Glutamatergic neuron (in vitro differentiated cells): ENCODE measurements at places on chromosomes 7 and 10.

- no peak for DNase-seq
These were observed 30.7 kb downstream of the ANKIB1 start for GRCh38 chr7:92276460-92276864.

DNA sequence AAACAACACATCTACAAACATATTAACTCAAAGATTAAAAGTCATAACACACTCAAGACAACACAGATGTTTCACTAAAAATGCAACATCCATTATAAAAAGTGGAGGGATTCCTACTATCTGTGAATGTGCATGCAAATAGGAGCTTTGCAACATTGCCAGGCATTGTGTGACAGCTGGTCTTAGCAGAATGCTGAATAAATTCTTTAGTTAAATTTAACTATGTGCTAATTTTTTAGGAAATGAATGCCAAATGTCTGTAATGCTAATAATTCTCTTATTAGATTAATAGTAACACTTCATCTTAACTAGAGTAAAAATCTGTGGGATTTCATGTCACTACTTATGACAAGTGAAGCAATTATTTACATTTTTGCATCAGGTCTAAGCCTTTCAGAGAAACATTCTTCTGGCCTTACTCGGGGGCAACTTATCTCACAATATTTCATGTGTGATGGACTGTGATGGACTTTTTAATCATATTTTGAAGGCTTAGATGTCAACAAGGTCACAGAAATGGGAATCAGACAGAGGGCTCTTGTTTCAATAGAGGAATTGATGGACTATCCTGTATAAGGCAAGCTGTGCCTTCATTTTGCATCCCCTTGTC lies 524.6 kb upstream of the KCND2 start:
- DNase-seq, result no peak

DNA sequence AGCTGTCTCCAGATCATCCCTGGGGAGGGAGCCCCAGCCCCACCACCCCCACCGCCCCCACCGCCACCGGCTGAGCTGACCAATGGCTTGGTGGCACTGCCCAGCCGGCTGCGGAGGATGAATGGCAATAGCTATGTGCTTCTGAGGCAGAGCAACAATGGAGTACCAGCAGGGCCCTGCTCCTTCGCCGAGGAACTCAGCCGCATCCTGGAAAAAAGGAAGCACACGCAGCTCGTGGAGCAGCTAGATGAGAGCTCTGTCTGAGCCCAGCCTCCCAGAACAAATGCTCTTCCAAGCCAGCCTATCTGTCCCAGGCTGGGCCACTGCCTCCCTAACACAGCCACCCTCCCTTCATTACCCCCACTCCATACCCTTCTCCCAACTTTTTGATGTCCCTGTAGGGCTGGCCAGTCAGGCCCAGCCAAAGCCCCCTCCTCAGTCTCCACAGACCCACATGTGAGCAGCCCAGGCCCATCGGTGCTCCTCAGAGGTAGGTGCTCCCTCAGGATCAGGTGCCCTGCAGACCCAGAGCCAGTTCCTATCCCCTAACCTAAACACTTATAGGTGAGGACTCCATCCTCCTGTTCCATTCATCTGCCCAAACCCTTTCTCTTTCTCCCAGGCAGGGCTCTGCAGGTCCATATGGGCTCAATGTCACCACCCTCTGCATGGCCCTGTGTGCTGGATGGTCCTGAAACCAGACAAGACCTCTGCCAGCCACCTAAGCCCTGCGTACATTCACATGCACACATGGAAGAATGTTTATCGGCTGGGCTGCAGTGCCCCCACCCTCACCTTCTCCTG lies 3.2 kb downstream of the MRPL43 start:
- no peak for DNase-seq

- no peak for DNase-seq
These were observed 624.6 kb downstream of the CALN1 start for GRCh38 chr7:71787513-71787912.

DNA sequence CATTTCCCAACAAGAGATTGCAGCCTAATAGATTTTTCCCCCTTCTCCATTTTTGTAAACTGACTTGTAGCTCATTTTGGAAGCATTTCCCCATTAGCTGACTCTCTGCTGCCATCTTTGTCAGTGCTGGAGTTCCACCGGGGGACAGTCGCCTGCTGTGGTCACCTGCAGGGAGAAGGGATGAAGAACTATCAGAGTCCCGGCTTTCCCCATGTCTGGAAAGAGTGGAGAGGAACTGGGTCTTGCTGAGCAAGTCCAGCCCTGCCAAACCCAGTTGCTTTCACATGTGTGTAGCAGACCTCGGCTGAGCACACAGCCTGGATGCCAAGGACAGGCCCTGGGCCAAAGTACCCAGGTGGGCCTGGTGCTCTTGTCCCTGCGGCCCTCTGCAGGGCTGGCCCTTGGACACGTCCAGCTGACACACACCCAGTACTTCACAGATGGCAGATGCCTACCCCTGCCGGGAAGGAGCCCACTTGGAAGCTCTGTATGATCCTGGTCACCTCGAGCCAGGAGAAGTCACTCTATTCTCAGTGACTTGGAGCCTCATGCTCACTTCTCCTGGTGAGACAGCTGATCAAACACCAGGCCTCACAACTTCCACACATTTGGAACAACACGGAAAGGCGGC lies 157.3 kb upstream of the NPVF start:
- DNase-seq, result no peak

DNA sequence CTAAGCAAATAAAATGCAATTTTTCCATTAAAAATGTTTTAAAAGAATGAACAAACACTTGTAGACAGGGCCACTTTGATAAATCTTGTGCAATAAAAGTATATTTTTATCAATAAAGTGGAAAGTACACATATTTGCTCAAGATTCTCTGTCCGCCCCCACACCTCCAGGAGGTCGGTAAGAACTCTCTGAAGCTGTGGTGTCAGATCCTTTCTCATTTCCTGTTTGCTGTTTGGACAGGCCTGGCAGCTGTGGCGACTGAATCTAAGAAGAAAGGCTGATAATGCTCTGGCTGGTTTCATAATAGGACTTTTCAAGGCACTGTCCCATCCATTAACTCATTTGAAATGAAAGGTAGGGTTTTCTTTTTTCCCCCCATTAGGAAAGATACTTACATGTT lies 15.3 kb upstream of the ASB4 start:
- no peak for DNase-seq

- no peak for DNase-seq
These were observed 149.0 kb upstream of the CHST15 start for GRCh38 chr10:124242365-124242764.

DNA sequence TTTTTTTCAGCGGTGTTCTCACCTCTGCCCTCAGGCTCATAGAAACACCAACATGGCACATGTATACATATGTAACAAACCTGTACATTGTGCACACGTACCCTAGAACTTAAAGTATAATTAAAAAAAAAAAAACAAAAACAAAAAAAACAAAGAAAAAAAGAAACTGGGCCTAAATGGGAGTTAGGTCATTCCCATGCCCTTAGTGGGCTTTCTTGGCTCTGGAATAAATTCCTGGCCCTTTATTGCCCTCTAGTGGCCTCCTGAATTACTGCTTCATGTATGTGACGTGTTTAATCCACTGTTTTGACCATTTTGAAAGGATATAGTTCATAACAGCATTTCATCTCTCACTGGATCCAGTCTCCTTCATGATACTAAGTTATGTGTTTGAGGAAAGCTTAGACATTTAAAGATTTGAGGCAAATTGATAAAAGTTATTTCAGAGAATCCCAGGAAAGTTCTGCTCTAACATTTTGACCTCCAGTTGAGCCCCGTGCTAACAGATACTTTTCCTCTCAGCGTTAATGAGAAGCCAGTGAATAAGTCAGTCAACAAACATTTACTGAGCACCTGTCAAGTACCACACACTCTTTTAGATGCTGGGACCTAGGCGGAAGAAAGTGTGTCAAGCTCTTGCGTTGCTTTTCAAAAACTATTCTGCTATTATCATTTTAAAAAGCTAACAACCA lies 54.7 kb upstream of the SYPL1 start:
- no peak for DNase-seq

DNA sequence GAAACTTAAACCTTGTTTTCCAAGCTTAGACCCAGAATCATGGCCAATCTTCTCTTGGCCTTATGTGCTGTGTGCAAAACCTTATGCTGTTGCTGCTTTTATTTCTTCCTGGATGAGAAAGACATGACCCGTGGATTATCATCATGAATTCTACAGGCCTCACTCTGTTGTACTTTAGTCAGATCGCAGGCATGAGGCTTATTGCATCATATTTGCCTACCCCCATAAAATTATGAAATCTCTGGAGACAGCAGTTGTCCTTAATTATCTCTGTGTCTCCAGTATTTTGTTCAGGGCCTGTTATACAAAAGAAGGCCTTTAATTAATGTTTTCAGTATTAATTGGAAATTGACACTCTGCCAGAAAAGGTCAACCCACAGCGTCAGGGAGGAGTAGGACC lies 71.6 kb downstream of the PLCE1 start:
- no peak for DNase-seq

DNA sequence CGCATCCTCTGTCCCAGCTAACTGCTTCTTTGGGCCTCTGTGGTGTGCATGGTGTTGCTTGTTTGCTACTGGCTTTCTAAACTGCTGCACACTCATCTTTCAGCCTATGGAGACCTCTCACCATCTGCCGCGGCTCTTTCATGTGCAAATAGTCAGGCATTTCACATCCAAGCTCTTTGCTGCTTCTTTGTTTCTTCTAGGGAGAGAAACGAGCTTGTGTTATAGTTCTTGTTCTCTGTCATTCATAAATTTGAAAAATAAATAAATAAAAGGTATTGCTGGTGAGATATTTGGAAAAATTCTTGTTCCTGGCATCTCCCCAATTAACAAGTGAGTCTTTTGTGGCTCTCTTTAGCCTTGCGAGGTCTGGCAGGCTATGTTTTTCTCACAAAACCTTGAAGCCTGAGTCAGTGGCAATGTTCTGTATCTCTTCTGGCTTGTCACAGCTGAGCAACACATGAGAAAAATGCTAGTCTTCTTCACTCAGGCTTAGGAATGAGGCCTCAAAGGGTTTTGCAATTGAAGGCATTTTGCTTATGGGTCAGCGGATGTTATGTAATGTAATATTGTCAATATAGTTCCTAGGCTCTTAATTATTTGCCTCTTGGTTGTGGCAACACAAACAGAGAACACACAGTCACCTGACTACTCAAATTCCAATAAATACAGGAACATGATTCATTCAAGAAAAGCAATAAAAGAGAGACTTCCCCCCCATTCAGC lies 274.0 kb downstream of the FRMD4A start:
- DNase-seq, result peak; percentile 53

DNA sequence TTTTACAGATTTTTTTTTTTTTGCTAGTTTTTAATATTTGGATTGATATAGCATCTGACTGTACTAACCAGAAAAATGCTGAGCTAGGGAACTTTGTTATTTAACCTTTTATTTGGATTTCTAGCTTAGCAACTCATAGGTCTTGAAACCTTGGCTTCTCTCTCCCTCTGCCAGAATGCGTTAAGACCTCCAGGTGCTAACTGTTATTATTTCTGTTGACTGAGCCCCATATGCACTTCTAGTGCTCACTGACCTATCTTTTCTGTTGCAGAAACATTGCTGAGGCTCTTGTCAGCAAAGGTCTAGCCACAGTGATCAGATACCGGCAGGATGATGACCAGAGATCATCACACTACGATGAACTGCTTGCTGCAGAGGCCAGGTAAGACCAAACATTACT lies 143.6 kb downstream of the LRRC4 start:
- no peak for DNase-seq

DNA sequence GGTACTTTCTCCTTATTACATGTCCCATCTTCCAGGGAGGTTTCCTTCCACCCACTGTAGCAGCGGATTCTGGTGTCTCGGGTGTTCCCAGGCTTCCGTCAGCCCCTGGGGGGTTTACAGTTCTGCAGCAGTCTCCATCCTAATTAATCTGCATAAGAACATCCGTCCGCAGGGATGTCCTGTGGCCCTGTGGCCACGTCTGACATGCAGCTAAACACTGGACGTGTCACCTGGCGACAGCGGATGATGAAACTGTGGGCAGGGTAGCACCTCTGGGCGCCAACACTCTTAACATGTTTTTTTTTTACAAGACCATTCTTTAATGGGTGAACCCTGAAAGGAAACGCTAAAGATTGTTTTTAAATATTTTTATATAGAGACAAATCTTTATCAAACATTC lies 58.2 kb downstream of the DIP2C start:
- no peak for DNase-seq

DNA sequence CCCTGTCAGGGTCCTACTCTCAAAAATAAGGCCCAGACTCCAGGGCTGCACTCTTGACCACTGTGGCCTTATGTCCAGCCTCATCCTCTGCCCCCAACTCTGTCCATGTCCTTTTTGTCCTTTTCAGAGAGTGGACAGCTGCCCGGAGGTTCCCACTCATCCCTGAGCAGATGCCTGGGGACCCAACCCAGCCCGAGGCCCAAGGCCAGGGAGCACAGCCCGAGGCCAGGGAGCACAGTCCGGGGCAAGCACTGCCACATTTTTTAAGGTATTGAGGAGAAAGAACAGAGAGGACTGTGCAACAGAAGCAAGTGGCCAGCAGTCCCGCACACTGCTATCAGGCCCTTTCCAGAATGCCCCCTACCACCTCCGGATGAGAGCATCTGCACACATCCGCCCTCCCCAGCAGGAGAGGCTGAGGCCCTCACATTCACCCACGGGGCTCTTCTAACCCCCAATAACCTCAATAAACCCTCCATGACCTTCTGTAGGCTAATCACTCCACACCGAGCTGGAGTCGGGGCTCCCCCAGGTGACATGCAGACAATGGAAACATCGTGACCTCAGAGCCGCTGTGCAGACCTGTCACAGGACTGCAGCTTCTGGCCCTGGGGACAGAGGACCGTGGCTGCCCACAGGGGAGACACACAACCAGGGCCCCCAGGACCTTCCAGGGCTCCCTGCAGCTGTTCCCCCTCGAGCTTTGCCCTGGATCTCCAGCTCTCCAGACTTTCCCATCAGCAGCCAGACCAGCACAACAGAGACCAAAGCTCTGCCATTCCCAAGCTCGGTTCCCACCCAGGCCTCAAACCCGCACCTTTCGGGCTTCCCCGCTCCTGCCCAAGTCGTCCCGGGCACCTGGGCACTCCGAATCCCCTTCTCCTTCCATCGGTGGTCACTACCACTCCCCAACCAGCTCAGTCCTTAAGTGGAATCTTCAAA lies 51.4 kb downstream of the CAMK2B start:
- peak; percentile 13 for DNase-seq

DNA sequence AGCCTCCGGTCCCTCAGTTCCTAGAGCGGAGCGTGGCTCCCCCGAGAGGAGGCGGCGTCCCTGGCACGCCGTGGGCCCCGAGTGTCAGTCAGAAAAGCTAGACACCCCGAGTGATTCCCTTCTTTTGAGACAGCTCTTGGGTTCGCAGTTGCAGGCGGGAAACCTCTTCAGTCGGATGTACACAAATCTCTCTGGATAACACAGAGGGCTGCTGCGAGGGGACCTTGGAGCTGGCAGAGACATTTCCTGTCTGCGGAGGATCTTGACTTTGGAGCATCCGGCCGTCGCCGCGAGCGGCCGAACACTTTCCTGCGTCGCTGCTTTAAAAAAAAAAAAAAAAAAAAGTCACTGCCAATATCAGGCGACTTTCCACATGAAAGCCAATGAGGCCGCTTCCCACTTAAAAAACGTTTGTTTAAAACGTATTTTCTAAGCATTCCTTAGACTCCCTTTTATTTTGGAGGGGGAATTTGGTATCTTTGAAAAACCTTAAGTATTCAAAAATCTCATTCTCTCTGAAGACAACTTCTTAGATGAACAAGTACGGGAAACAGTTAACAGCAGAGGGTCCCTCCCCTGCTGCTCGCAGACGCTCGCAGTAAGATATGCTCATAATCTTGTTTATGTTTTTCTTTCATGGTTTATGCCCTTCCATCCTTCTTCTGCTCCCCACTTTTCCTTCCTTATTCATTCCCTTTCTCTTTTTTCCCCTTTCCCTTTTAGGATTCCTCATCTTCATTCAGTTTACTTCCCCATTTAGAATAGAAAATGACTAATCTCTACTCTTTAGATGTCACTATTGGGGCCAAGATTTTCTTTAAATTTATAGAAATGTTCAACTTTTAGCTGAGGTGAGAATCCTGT lies 10.0 kb downstream of the HHEX start:
- DNase-seq, result peak; percentile 48
